ENCODE measurements at places on chromosomes 4 and X.

GRCh38 chr4:153518637-153519389 is 52.7 kb downstream of the TMEM131L start:
- DNase-seq, result no peak

GRCh38 chrX:20680998-20681397 is 414.3 kb upstream of the RPS6KA3 start:
- no peak for DNase-seq

GRCh38 chr4:70842761-70843435 is 3.2 kb upstream of the GRSF1 start:
- DNase-seq, result no peak

DNA sequence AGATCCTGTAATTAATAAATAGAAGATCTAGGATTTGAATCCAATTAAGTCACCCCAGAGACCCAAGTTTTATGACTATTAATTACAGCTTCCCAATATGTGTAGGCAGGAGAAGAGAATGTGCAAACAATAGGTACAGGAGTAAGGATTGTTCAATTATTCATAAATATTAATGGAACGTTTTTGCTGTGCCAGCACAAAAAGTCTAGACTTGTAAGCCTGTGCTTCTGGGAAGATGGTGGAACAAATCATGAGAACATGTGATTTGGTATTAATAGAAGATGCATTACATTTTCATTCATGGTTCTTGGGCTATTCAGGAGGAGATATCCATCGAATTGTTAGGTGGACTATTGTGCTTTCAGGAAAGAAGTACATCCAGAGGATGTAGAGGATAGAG is 1240.9 kb downstream of the STIM2 start:
- DNase-seq, result no peak

- no peak for DNase-seq
Observed at GRCh38 chr4:30866346-30866745, 146.2 kb downstream of the PCDH7 start.

Data from stimulated activated CD4-positive, alpha-beta T cell treated with anti-CD3 and anti-CD28 coated beads, Interleukin-2, amount 100 ng/mL, for 24 hours (primary cell).